ENCODE measurements at places on chromosomes 11 and 22.

GRCh38 chr11:12761029-12761428, 86.8 kb downstream of the TEAD1 start:
- no peak for DNase-seq

GRCh38 chr11:124884340-124884739, 13.3 kb downstream of the ROBO4 start:
- DNase-seq, result peak; percentile 32

- no peak for DNase-seq
Observed at GRCh38 chr11:123286761-123287160, 91.7 kb upstream of the CLMP start.

DNA sequence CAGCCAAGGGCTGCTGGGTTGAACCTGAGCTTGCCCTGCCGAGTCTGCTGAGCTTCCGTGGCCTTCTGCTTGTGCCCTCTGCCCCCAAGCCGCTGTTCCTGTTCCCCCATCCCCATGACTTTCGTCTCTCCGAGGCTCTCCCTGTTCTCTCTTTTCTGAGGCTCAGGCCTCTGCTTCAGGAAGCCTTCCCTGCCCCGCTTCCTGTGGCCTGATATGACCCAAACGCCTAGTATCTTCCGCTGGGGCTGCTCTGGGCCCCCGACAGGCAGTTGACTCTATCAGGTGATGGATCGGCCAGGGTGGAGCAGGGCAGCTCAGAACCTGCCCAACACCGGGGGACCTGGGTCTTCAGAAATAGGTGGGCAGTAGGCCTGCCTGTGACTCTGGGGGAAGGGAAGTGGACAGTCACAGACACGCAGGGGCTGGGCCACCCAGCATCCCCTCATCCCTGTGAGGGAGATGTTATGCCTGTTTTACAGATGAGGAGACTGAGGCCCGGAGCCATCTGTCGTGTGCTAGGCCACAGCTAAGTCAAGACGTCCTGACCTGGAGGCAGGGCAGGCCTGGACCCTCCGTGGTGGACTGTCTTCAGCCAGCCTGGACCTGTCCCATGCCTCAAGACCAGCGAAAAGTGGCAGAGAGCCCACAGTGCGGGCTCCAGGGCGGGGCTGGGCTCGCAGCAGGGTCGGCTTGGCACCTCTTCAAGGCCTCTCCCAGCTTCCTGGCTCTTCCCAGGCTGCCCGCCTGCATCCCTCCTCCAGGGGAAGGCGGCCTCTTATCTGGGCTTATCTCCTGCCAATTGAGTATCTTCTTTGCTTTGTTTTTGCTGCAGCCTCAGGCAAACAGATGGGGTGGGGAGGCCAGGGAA, 16.2 kb downstream of the BAD start:
- peak; percentile 87 for DNase-seq

GRCh38 chr22:20185750-20186149, 34.9 kb upstream of the CCDC188 start:
- DNase-seq, result no peak

- DNase-seq, result peak; percentile 39
Observed at GRCh38 chr11:76291576-76292526, 85.5 kb upstream of the WNT11 start.

- no peak for DNase-seq
Observed at GRCh38 chr11:57475671-57476046, 15.3 kb downstream of the RTN4RL2 start.

DNA sequence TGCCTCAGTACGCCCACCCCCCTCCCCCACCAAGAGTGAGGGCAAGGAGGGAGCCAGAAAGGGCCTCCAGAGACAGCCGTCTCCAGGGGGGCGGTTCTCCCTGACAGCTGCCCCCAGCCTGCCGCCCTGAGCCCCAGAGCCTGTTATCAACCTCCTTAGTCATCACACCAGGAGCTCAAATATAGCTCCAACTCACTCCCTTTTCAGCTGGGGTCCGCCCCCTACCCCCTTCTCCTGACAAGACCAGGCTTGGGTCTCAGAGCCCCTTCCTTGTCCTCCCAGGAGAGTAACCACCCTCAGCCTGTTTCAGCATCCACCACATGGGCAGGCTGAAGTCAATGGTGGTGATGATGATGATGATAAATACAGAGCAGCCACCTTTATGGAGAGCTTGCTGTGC, 2.5 kb upstream of the INPP5J start:
- DNase-seq, result peak; percentile 47

DNA sequence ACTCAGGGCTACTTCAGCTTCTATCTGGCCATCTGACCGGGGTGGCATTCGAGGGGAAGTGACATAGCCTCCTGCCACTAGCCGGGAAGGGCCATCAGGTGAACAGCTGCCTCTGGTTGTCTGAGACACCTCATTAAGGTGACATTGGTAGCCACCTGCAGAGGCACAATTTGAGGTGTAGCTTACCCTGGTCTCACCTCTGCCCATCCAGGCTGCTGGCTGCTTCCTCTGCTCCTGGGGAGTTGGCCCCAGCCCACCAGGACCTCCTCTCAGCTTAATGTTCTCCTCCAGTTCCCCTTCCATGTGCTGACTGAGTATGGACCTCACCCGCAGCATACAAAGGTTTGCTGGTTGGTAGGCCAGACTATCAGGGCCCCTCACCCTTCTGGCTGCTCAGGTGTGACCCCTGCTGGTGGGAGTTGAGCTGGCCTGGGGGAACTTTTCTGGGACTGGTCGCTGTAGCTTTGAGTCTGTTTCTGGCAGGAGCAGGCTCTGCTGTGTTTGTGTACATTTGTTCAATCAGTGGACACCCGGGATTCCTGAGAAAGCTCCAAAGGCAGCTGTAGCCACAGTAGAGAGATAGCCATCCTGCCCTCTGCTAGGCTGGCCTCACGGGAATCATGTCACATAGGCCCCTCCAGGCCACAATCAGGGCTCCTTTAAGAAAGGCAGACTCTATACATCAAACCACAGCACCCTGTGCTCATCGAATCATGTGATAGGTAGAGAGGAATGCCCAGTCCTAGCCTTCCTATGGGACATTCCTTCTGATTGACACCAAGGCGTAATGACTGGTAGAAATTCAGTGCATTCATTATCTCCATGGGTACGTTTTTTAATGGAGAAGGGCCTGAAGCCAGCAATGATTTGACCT, 295.1 kb upstream of the PLET1 start:
- DNase-seq, result peak; percentile 95

GRCh38 chr11:46305295-46305694, 27.8 kb downstream of the CREB3L1 start:
- no peak for DNase-seq

- DNase-seq, result no peak
Observed at GRCh38 chr11:45141171-45141570, 5.3 kb upstream of the PRDM11 start.

DNA sequence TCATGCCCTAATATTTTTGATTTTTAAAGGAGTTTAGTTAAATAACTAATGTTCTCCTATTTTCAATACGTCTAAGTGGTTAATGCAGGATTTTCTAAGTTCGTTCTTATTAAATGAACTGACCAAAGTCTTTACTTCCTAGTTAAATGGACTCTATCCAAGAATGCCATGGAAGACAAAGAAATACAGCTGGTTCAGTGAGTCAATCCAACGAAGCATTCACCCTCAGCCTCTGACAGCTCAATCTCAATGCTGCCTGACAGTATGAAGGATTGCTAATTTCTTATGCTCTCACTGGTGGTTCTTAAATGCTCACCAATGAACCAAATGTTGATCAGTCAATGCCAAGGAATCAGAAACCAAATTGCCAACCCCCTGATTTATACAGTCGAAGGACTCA, 219.4 kb downstream of the CADM1 start:
- no peak for DNase-seq

DNA sequence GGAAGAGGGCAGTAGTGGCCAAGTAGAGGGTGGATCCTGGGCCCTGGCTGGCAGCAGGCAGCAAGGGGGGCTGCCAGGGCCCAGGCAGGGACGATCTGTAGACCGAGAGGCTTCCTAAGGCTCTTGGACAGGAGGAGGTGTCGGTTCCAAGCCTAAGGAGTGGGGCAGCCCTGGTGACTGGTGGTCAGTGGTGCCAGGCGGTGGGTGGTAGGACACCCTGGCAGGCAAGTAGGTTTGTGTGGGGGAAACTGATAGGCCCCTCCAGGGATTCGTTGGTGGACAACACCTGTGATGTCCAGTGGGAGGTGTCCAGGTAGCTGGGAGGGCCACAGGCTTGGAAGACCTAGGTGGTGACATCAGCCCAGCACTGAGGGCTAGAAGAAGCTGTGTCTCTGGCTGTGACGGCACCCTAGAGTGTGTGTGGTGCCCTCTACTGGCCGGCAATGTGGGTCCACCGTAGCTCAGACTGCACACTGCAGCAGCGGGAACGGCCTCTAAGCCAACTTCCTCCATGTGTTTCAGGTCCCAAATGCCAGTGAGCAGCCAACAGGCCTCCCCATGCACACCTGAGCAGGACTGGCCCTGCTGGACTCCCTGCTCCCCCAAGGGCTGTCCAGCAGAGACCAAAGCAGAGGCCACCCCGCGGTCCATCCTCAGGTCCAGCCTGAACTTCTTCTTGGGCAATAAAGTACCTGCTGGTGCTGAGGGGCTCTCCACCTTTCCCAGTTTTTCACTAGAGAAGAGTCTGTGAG, 9.4 kb upstream of the SAMM50 start:
- DNase-seq, result peak; percentile 90

GRCh38 chr11:17934194-17934593, 78.7 kb downstream of the SERGEF start:
- DNase-seq, result no peak
